ENCODE measurements at places on chromosomes 1 and 21.

GRCh38 chr1:244636488-244637259 lies 16.3 kb upstream of the DESI2 start:
- DNase-seq, result no peak

DNA sequence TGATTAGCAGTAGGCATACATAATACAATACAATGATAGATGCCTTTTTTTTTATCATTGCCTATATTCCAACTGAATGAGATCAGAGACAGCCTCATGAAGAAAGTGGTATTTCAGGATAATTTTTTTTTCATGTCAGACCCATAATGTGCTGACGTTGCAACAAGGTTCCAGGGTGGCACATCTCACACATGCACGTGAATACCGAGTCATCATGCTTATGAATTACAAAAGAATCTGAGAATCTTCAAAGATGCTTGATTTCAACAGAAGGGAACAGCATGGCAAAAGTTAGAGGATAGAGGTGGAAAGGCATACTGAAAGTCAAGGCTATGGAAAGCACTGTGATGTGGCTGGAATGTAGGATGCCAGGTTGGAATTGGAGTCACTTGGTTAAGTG lies 5.0 kb upstream of the RNF11 start:
- DNase-seq, result no peak

DNA sequence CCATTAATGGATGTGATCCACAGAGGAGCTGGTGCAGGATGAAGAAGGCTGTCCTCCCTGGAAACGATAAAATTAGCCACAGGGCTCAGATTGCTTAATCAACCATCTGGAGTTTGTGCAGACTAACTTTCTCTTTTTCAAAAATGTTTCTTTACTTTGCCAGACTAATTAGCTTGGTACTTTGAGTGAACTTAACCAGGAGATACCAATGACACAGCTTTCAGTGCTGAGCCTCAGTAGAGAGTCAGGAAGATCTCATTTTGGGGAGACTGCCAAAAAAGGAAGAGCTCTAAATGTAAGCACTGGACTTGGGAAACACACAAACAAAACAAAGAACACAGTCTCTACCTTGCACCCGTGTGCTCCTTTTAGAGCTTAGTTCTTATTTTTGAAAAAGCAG lies 248.1 kb upstream of the DEPDC1 start:
- no peak for DNase-seq

DNA sequence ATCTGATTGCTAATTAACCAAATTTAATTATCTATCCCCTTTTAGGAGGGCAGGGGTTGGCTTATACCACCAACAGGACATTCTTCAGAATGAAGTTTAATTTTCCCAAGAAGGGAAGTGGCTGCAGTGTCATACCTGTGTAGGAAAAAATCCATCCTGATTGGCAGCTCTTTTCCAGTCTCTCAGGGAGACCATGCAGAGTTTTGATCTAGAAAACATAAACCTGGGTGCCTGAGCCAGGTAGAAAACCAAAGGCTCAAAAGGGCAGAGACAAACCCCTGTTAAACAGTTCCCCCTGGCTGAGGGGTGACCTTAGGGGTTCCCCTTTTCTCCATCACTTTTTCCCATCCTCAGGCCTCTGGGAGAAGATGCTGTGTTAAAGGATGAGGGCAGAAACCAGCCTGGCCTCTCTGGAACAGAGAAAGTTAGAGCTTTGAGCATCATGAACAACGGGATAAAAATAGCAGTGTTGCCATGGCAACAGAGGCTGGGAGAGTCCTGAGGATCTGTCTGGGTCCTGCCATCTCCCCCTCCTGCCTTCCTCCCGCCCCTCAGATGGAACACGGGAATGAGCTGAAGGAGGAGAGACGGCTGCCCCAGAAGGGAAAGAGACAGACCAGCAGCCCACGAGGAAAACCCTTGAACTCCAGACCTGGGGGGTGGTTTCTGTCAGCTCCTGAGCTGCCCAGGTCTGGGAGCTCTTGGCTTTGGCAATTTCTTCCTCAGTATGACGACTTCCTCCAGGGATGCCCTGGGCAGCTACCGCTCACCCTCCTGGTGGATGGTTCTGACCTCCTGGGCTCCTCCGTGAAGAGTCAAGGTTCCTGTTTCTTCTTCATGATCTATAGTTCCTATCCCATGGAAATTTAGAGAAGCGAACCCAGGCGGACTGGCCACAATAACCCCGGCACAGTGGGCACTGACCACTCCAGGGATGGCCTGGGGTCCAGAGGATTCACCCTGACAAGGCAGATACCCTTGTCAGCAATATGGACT lies 14.0 kb upstream of the LEMD1 start:
- DNase-seq, result no peak

GRCh38 chr1:55310505-55310971 lies 95.4 kb upstream of the USP24 start:
- peak; percentile 96 for DNase-seq

DNA sequence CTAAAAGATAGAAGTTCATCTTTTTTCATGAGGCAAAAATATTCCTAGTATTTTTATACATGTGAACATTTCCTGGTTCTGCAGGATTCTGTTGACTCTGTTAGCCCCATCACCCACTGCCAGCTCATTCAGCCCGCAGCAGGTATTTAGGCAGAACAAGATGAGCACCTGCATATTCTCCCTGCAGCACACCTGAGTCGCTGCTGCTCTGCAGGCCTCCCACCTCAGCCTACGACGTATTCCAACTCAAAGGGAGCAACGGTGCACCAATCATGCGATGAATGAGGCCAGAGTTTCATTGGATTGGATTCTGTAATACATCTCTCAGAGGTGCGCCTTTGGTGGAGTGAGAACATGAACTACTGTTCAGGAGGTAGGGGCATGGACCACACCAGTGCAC lies 87.6 kb downstream of the CNIH3 start:
- no peak for DNase-seq

DNA sequence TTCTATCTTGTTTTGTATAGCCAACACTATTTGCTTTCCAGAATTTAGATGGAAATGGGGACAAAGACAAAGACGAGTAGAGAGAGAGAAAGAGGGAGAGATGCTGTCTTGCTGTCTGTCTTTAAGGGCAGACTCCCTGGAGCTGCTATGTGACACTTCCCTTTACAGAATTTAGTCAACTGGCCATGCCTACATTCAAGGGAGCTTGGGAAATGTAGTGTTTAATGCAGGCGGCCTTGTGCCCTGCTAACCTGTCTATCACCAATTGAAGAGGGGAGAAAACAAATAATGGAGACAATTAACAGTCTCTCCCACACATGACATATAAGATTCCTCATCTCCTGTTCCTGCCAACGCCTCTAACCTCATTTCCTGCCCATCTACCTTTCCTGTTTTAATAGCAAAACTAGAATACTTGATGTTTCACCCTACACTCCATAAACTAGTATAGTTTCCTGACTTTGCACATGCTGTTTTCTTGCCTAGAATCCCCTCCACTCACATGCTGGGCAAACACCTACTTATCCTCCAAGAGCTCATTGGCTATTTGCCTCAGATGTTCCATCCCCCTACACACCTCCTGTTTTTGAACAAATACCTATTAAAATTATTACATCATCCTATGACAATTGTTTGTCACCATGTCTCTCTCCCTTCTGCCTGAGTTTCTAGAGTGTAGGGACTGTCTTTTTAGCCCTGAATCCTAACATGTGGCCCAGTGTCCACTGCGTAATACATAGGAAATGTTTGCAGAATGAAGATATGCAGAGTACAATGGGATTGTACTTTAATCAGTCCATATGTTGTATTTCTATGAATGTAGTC lies 117.2 kb downstream of the SLC25A24 start:
- DNase-seq, result no peak

GRCh38 chr1:96559707-96560596 lies 161.6 kb upstream of the PTBP2 start:
- DNase-seq, result peak; percentile 90

DNA sequence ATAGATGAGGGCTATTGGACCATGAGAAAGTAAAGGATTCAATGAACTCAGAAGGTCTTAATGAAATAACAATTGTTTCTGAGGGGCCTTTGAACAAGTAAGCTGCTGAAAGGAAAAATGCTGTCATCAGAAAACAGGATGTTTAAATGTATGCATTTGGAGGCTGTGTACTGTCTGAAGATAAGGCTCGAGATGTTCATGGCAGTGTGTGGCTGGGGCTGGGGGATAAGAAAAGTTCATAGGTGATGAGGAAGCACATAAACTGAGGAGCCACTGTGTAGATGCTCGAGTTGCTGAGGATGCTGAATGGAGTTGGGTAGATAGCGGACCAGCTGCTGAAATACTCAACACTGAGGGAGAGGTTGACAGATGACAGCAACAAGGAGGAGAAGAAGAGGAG lies 17.8 kb downstream of the THEM4 start:
- no peak for DNase-seq

- no peak for DNase-seq
These were observed 215.1 kb downstream of the ATG4C start for GRCh38 chr1:62998845-62999649.

DNA sequence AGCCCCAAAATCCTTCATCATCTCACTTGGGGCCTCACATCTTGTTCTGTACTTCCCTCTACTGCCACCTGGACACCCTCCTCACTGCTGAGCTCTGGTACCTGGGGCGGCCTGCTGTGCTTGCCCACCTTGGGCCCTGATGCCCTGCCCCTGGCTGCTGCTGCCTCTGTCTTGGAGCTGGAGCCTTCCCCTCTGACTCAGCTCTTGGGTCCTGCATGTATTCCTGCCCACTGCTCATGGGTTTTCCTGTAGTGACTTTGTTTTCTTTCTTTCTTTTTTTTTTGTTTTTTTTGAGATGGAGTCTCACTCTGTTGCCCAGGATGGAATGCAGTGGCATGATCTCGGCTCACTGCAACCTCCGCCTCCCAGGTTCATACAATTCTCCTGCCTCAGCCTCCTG lies 37.5 kb downstream of the TRAPPC10 start:
- DNase-seq, result no peak

DNA sequence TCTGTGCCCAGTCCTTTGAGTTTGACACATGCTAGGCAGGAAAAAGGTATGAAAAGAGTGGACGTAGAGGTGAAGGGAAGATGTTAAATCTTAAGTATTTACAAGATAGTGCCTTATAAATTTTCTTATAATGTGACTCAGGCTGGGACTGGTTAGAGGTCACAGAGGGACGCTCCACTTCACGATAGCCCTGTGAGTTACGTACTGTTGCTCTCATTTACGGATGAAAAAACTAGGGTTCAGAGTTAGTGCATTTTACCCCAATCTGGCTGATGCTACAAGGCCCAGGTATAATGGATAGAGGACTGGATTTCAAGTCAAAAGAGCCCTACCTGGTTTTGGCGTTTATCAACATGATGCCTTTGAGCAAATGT lies 1.4 kb upstream of the TUT4 start:
- no peak for DNase-seq

DNA sequence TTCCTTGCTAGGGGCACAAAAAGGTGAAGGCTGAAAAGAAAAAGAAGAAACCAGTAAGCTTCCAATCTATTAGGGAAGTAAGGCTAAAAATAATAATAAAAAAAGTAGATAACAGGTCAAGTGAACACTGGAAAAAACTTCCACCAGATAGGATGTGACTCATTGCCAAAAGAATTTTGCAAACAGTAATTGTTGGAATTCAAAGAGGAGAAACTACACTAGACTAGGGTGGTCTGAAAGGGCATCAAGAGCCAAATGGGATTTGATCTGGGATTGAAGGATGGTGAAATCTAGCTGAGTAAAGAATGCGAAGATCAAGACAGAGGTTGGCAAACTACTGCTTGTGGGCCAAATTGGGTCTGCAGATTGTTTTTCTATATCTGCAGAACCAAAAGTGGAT lies 6.0 kb upstream of the ST6GALNAC3 start:
- no peak for DNase-seq

GRCh38 chr1:234617986-234618736 lies 8.2 kb upstream of the IRF2BP2 start:
- DNase-seq, result no peak

- peak; percentile 17 for DNase-seq
These were observed 22.6 kb downstream of the GON4L start for GRCh38 chr1:155834296-155834926.

DNA sequence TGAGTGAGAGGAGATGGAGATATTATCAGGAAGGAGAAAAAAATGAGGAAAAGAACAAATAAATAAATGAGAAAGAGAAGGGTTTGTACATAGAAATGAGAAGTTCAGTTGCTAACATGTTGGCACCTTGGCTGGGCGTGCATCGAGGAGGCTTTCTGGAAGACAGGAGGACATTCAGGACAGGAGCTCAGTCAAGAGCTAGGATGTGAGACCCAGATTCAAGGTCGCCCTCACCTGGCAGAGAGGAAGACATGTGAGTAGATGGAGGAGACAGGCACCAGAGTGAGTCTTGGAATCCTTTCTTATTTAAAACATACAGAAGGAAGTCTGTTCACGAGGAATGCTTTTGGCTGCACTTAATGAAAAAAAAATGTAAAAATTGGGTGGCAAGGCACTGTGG lies 640.9 kb downstream of the NPHP4 start:
- DNase-seq, result no peak

GRCh38 chr1:172874950-172875349 lies 175.8 kb downstream of the TNFSF18 start:
- DNase-seq, result no peak

- peak; percentile 14 for DNase-seq
These were observed 100.3 kb downstream of the UCHL5 start for GRCh38 chr1:192958871-192959270.

DNA sequence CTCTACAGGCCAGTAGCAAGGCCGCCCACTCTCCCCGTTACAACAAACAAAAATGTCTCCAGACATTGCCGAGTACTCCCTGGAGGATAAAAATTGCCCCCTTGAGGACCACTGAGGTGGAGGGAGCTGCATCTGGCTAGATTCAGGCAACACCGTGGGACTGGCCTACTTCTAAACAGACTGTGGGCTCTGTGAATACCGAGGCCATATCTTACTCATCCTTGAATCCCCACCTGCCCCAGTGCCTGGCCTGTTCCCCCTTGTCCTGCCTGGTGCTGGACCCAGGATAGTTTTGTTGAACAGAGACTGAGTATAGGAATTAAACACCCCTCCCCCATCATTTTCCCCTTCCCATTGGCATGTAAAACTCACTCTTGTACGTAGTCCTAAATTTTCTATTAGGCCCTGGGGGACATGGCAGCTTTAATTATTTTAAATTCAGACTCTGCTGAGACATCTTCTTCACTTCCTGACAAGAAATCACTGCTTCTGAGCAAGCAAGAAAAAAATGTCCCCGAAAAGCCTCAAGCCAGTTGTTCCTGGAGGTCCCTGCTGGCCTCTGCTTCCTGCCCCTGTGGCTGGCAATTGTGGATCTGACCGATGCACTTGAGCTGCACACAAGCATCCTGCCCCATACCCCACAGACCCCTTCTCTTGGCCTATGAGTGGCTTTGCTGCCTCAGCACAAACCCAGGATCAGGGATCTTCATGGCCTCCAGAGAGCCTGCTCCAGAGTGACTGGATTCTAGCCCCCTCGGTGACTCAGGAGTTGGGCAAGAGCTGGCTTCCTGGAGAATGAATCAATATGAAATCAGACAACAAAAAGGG lies 111.0 kb downstream of the ACTL8 start:
- peak; percentile 76 for DNase-seq

DNA sequence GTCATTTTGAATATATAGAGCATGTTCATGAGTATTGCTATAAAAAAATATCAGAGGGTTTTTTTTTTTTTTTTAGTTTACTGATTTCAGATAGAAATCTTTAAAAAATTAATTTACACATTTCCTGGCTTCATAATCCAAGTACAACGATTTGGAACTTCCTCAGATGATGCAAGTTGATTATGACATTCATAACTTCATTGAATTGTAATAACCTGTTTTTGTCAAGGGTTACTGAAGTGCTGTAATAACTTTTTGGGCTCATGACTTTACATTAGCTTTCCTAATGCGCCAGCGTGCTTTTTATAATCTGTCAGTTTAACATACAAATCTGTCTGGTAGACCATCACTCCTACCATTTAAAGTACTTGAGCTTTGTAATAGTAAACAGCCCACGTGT lies 81.3 kb downstream of the SASS6 start:
- no peak for DNase-seq

GRCh38 chr1:47678464-47678980 lies 240.7 kb downstream of the FOXD2 start:
- no peak for DNase-seq
